Colonic mucosa (tissue), 4 donors: ENCODE measurements at places on chromosomes 7 and 10.

- H3K4me3 ChIP-seq, result no peak overlapping the region
- H3K27me3 ChIP-seq, result no peaks in the 10 kb centered on the region
- no peak for DNase-seq
- no peaks in the 10 kb centered on the region for H3K36me3 ChIP-seq
- H3K27ac ChIP-seq, result no peak overlapping the region
- H3K4me1 ChIP-seq, result no peaks in the 10 kb centered on the region
Measured at GRCh38 chr7:18222636-18223035, 195.0 kb upstream of the PRPS1L1 start.

- no peaks in the 10 kb centered on the region for H3K36me3 ChIP-seq
- H3K27ac ChIP-seq, result no peak overlapping the region
- no peak overlapping the region for H3K4me3 ChIP-seq
- no peak for DNase-seq
- H3K27me3 ChIP-seq, result no peaks in the 10 kb centered on the region
Measured at GRCh38 chr10:35304649-35305048, 31.7 kb upstream of the CCNY start.

GRCh38 chr10:102227050-102227449 lies 951 bp downstream of the ELOVL3 start:
- no peak for DNase-seq
- H3K4me3 ChIP-seq, result no peak overlapping the region
- no peak overlapping the region for H3K27ac ChIP-seq
- peaks cover 19% of the 10 kb centered on the region for H3K27me3 ChIP-seq
- no peaks in the 10 kb centered on the region for H3K36me3 ChIP-seq

GRCh38 chr7:39091774-39092173 lies 114.1 kb downstream of the POU6F2 start:
- H3K27me3 ChIP-seq, result no peaks in the 10 kb centered on the region
- no peaks in the 10 kb centered on the region for H3K36me3 ChIP-seq

GRCh38 chr7:50962962-50963374 lies 180.3 kb upstream of the GRB10 start:
- H3K27me3 ChIP-seq, result no peaks in the 10 kb centered on the region
- no peaks in the 10 kb centered on the region for H3K4me1 ChIP-seq
- DNase-seq, result peak; percentile 94
- no peak overlapping the region for H3K4me3 ChIP-seq
- no peaks in the 10 kb centered on the region for H3K36me3 ChIP-seq
- H3K27ac ChIP-seq, result no peak overlapping the region

GRCh38 chr10:19620811-19621210 lies 195.4 kb upstream of the PLXDC2 start:
- H3K36me3 ChIP-seq, result no peaks in the 10 kb centered on the region
- no peak for DNase-seq
- H3K4me3 ChIP-seq, result no peak overlapping the region
- H3K4me1 ChIP-seq, result no peaks in the 10 kb centered on the region
- H3K27ac ChIP-seq, result no peak overlapping the region

GRCh38 chr7:145031162-145031561 lies 195.3 kb upstream of the TPK1 start:
- no peak overlapping the region for H3K27ac ChIP-seq
- H3K36me3 ChIP-seq, result no peaks in the 10 kb centered on the region
- H3K4me3 ChIP-seq, result no peak overlapping the region
- no peaks in the 10 kb centered on the region for H3K27me3 ChIP-seq

DNA sequence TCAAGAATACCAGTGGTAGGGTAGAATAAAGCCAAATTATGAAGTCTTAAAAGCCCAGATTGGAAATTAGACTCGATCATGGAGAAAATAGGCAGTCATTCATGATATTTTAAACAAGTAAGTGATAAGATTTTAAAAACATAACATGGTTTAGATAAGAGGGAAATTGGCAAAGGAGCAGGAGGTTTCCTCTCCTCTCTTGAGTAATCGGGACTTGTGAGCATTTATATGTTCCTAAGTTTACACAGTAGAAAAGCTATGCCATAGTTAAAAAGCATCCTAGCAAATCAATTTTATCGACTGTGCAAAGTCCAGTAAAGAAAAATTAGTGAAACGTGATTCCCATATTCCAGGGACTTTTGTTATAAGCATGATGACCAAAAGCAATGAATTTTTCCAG lies 313.2 kb downstream of the AHR start:
- H3K4me1 ChIP-seq, result no peaks in the 10 kb centered on the region
- no peak overlapping the region for H3K4me3 ChIP-seq
- no peaks in the 10 kb centered on the region for H3K27me3 ChIP-seq
- H3K36me3 ChIP-seq, result no peaks in the 10 kb centered on the region
- no peak overlapping the region for H3K27ac ChIP-seq

GRCh38 chr7:50363327-50364060 lies 59.0 kb downstream of the IKZF1 start:
- no peak overlapping the region for H3K4me3 ChIP-seq
- no peaks in the 10 kb centered on the region for H3K36me3 ChIP-seq
- H3K4me1 ChIP-seq, result no peaks in the 10 kb centered on the region
- H3K27me3 ChIP-seq, result no peaks in the 10 kb centered on the region
- no peak overlapping the region for H3K27ac ChIP-seq

- no peaks in the 10 kb centered on the region for H3K27me3 ChIP-seq
- no peak for DNase-seq
- peak overlapping the region; percentile 92 for H3K4me3 ChIP-seq
- no peaks in the 10 kb centered on the region for H3K36me3 ChIP-seq
Measured at GRCh38 chr7:140176122-140176701, 571 bp downstream of the KDM7A start.

GRCh38 chr10:20089879-20090278 lies 273.6 kb downstream of the PLXDC2 start:
- no peak overlapping the region for H3K4me3 ChIP-seq
- H3K27ac ChIP-seq, result peak overlapping the region; percentile 68
- H3K27me3 ChIP-seq, result no peaks in the 10 kb centered on the region
- H3K4me1 ChIP-seq, result no peaks in the 10 kb centered on the region
- no peaks in the 10 kb centered on the region for H3K36me3 ChIP-seq
- no peak for DNase-seq

DNA sequence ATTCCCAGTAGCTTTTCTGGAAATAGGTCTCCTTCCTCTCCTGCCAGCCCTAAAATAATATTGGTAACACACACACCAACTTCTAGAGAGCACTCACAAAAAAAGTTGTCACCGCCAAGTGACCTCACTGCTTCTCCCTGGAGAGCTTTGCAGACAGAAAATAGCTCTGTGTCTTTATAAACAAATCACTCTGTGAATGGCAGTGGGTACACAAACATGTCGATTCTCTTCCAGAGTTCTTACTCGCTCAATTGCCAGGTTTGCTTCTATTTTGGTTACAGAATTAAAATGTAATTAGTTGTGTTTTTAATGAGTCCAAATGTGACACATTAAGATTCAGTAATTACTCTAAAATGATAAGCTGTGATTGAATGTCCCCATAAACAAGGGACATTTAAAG lies 649.2 kb upstream of the C7orf33 start:
- H3K36me3 ChIP-seq, result no peaks in the 10 kb centered on the region
- no peak overlapping the region for H3K27ac ChIP-seq
- no peaks in the 10 kb centered on the region for H3K4me1 ChIP-seq
- H3K4me3 ChIP-seq, result no peak overlapping the region
- H3K27me3 ChIP-seq, result no peaks in the 10 kb centered on the region
- DNase-seq, result no peak

DNA sequence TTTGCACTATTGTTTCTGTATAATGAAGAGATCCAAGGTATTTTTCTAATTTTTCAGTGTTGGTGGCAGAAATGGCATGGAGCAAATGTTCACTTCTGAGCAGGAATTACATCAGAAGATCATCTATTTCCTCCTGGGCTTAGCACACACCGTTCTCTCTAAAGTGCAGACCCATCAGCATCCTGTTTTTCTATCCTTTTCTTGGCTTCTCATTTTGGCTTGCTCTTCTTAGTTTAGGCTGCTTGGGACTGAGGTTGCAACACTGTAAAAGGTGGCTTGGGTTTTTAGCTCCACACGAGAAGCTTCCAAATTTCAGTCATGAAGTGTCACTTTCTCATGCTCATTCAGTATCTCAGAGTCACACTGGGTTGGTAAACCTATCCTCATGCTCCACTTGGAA lies 79.9 kb upstream of the SMIM30 start:
- no peak overlapping the region for H3K27ac ChIP-seq
- H3K4me3 ChIP-seq, result no peak overlapping the region
- no peaks in the 10 kb centered on the region for H3K27me3 ChIP-seq
- no peaks in the 10 kb centered on the region for H3K4me1 ChIP-seq

DNA sequence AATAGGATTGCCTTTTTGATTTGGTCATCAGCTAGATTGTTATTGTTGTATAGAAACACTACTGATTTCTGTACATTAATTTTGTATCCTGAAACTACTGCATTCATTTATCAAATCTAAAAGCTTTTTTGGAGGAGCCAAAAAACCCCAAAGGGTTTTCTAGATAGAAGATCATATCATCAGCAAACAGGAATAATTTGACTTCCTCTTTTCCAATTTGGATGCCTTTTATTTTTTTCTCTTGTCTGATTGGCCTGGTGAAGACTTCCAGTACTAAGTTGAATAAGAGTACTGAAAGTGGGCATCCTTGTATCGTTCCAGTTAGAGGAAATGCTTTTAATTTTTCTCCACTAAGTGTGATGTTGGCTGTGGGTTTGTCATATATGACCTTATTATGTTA lies 10.6 kb upstream of the ENTPD7 start:
- DNase-seq, result no peak
- no peak overlapping the region for H3K27ac ChIP-seq
- H3K4me1 ChIP-seq, result no peaks in the 10 kb centered on the region
- no peak overlapping the region for H3K4me3 ChIP-seq

DNA sequence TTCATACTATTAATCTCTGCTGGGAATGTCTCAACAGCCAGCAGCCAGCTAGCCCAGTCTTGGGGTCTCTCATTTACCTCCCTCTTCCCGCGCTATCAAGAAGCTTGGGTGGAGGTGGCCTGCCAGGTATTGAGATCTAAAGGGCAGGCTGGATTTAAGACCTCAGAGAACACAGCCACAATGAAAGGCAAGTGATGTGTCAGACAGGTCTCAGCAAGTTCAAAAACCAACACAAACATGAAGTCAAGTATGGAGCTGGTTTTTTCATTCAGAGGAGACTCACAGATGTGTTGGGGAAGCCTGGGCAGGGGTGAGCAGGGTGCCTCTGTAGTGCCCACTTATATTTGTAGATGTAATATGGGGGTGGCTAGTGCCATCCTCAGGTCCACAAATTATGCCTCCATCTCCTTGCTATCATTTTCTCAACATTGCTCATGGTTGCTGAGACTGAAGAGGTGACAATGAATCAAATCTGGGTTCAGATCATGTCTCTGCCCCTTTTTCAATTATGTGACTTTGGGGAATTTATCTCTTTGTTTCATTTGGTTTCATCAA lies 27.7 kb upstream of the CROT start:
- no peaks in the 10 kb centered on the region for H3K27me3 ChIP-seq
- no peak overlapping the region for H3K4me3 ChIP-seq
- no peak for DNase-seq
- no peaks in the 10 kb centered on the region for H3K4me1 ChIP-seq
- no peak overlapping the region for H3K27ac ChIP-seq

GRCh38 chr10:68110027-68110426 lies 739 bp downstream of the MYPN start:
- no peaks in the 10 kb centered on the region for H3K36me3 ChIP-seq
- no peak for DNase-seq
- H3K4me3 ChIP-seq, result no peak overlapping the region
- H3K4me1 ChIP-seq, result no peaks in the 10 kb centered on the region
- no peaks in the 10 kb centered on the region for H3K27me3 ChIP-seq

DNA sequence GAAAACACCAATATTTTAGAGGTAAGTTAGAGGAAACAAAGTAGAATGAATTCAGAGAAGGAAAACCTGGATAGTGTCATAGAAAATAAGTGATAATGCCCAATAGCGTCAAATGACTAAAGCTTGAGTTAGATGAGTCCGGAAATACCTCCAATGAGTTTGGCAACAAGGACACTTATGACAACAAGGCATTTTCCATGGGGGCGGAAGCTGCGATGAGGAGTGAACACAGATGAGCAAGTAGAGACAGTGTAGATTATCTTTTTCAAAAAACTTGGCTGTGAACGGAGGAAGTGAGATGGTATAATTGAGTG lies 383 bp upstream of the R3HCC1L start:
- H3K4me1 ChIP-seq, result peaks cover 10% of the 10 kb centered on the region
- no peaks in the 10 kb centered on the region for H3K27me3 ChIP-seq
- peak overlapping the region; percentile 92 for H3K27ac ChIP-seq
- H3K36me3 ChIP-seq, result no peaks in the 10 kb centered on the region
- DNase-seq, result no peak
- H3K4me3 ChIP-seq, result peak overlapping the region; percentile 97

DNA sequence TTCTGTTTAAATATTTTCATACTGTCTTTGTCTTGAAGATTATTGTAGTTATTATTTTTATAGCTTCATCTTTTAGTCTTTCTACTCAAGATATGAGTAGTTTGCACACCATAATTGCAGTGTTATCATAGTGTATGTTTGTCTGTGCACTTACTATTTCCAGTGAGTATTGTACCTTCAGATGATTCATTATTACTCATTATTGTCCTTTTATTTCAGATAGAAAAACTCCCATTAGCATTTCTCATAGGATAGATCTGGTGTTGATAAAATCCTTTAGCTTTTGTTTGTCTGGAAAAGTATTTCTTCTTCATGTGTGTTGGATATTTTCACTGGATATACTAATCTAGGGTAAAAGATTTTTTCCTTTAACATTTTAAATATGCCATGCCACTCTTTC lies 646.2 kb upstream of the GRM3 start:
- no peaks in the 10 kb centered on the region for H3K4me1 ChIP-seq
- no peaks in the 10 kb centered on the region for H3K27me3 ChIP-seq
- no peak overlapping the region for H3K27ac ChIP-seq
- H3K36me3 ChIP-seq, result no peaks in the 10 kb centered on the region
- H3K4me3 ChIP-seq, result no peak overlapping the region

GRCh38 chr10:11510736-11511135 lies 100.7 kb downstream of the USP6NL start:
- no peaks in the 10 kb centered on the region for H3K27me3 ChIP-seq
- no peaks in the 10 kb centered on the region for H3K36me3 ChIP-seq
- H3K4me1 ChIP-seq, result no peaks in the 10 kb centered on the region
- no peak overlapping the region for H3K27ac ChIP-seq

GRCh38 chr10:1043532-1043995 lies 5.4 kb downstream of the IDI1 start:
- H3K27me3 ChIP-seq, result no peaks in the 10 kb centered on the region
- H3K4me3 ChIP-seq, result no peak overlapping the region
- no peaks in the 10 kb centered on the region for H3K4me1 ChIP-seq
- H3K36me3 ChIP-seq, result peaks cover 9% of the 10 kb centered on the region
- peak; percentile 28 for DNase-seq
- H3K27ac ChIP-seq, result peak overlapping the region; percentile 23

DNA sequence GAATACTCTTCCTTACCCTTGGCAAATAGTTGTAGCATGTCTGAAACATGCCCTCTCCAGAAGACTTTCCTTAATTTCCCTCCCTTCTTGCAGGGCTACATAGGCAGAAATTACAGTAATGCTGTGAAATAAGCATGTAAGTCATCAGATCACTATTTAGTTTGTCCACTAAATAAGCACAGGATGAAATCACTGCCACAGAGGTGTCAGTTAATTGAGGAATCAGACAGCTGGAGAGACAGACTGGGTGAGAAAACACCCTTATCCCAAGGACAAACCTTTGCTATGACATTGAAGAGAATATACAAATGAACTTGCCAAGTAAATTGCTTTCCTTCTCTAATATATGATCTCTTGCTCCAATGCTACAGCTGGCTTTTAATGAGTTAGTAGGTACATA lies 129.3 kb downstream of the CHRM2 start:
- H3K27ac ChIP-seq, result no peak overlapping the region
- no peaks in the 10 kb centered on the region for H3K27me3 ChIP-seq
- DNase-seq, result no peak
- no peaks in the 10 kb centered on the region for H3K4me1 ChIP-seq
- H3K36me3 ChIP-seq, result no peaks in the 10 kb centered on the region
- H3K4me3 ChIP-seq, result no peak overlapping the region
